ENCODE measurements at places on chromosomes 1 and 21.

DNA sequence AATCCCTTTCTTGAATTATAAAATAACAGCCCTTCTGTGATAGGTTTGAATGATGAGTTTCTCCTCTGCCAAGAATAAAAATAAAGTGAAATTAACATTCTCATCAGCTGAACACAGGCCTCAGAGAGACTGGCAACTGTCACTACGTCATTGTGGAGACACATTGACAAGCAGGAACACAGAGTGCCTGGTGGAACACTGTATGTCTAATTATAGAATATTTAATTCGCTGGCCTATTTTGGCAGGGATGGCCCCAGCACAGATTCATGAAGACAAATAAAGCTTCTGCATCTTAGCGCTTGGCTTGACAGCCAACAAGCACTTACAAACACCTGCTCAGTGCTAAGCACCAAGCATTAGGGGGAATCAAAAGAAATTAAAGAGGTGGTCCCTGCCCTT is 52.0 kb upstream of the SMYD2 start:
- no peak for DNase-seq

GRCh38 chr1:71438626-71439025 is 357.8 kb upstream of the ZRANB2 start:
- DNase-seq = no peak

GRCh38 chr21:27320868-27321267 is 354.0 kb upstream of the ADAMTS5 start:
- DNase-seq = no peak

GRCh38 chr21:27418346-27418745 is 451.5 kb upstream of the ADAMTS5 start:
- peak; percentile 49 for DNase-seq

DNA sequence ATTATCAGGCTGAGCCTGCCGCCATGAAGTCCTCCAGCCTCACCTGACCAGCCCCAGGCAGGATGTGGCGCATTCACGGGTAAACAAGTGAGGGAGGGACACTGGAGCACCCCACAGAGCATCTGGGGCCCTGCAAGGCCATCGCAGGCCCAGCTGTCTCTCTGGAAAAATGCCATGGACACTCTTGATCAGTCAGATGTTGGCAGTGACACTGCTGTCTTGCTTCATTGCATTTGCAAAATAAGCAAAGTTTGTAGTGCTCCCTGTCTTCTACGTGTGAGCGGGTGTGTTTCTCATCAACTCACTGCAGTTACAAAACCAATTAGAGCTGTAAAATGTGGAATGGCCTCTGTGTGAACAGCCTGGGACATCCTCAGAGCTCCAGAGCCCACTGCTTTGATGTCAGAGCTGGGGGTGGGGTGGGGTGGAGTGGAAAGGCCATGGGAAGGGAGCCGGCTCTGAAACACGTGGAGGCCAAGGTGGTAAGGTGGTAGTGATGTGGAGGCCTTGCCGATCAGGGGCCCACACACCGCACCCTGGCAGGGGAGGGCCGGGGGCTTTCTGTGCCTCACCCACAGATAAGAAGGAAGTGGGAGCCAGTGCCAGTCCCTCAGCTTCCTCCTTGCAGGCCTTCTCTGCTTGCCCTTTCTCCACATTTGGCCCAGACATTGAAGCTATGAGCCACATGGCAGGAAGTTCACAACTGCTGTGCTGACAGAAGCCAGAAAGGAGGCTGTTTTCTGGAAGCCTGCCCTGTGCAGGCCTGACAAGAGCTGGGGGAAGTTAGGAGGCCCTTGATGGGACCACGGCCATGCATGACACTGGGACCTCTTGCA is 254.9 kb downstream of the RHOU start:
- DNase-seq = peak; percentile 18

DNA sequence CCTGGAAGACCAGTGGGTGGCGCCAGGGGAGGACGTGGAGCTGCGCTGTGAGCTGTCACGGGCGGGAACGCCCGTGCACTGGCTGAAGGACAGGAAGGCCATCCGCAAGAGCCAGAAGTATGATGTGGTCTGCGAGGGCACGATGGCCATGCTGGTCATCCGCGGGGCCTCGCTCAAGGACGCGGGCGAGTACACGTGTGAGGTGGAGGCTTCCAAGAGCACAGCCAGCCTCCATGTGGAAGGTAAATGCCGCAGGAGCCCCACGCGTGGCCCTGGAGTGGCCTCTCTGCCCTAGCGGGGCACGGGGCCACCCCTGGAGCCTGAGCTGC is 75.2 kb downstream of the OBSCN start:
- no peak for DNase-seq

DNA sequence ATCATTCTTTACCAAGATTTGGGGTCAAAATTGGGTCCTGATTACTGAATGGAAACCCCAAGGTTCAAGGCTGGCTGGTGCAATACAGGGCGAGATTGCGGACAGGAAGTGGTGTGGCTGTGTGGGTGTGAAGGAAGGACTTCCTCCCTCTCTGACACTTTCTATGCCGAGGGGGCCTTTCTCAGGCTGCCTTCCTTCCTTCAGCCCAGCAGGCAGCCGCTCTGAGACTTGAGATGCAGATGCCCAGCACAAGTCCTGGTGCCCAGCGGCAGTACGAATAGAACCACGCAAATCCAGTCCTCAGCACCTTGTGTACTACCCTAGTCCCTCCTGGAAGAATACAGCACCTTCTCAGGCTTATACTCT is 16.3 kb downstream of the BATF3 start:
- DNase-seq = no peak

DNA sequence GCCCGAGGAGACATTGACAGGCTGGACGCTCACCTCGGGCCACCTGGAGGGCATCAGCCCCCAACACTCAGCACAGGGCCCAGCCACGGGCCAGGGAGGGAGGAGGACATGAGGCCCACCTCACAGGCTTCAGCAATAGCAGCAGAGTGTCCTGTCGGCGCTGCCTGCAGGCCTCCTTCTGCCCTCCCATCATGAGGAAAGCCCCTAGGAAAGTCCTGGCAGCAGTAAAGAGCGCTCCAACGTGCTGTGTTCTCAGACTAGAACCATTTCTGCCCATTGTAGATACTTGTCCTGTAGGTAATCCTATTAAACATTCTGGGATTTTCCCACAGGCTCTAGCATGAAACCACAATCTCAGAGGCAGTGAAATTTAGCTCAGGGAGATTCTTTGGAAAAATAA is 62.0 kb upstream of the GALNT2 start:
- DNase-seq = no peak

DNA sequence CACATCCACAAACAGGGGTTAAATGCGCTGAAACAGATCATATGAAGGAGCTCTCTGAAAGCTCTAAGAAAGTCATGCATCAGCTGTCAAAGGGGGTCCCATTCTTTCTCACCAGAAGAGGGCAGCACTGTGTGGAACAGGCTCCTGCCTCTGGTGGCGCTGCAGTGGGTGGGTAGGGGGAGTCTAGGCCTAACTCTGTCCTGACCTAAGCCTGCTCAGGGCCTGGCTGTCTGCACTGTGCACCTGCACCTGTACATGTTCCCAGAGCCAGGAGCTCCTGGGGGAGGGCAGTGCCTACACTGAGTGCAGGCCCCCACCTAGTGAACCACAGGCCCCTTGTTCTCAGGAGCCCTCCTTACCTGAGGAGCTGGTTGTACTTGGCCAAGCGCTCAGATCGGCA is 16.0 kb downstream of the ENO1 start:
- peak; percentile 29 for DNase-seq

- peak; percentile 35 for DNase-seq
Observed at GRCh38 chr1:68049941-68050878, at the start of gene DIRAS3. DIRAS3 (minus strand) TSS chr1:68050627; CDS start chr1:68047297, 3,330 bp downstream.

DNA sequence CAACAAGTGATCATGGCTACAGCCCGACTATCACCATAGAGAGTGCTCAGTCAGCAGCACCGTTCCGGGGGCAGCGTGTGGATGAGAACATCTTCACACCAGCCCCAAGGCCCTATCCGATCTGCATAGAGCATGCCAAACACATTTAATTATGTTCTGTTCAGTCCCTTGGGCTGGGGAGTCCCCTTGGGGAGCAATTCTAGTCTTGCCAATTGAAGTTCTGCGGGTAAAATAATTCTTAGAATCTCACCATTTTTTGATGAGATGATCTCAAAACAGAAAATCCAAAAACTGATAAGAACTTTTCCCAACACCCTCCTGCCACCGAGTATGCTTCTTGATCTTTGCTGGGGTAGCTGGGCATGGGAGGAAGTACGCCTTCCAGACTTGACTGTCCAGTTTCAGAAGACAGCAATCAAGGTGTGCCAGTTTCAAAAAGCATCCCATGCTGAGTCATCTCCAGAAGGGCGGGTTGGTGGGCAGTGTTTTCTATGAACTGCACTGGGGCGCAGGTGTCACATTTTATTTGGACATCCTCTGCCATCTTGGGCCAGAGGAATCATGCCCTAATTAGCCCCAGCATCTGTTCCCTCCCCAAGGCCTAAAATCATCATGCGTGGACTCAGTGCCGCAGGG is 20.8 kb upstream of the PTPRF start:
- no peak for DNase-seq

DNA sequence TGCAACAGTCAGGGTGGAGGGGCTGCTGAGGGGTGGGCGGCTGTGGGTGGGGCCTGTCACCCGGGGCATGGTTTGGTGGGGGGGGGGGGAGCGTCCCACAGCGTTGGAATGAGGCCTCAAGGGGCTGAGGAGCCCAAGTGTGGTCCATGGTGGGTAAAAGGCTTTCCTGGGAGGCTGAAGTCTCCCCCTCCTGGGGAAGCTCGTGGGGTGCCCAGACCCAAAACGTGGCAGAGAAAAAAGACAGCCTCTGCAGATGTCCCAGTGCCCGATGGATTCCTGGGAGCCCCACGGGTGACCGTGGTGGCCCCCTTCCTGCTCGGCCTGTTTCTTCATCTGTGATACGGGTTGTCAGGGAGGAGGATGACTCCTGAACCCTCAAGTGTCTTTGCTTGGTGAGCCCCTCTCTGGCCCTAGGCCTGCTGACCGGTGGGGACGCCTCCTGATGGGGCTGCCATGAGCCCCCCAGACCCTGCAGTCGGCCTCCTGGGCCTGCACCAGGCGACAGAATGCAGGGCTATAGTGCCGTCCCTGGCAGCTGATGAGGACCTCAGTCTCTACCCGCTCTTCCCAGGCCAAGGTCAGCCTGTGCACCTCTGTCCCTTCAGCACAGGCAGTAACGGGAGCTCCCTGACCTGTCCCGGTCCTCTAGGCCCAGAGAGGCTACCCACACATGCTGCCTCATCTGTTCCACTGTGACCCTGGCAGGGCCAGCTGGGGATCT is 1.1 kb downstream of the OBSCN start:
- no peak for DNase-seq

- peak; percentile 86 for DNase-seq
Observed at GRCh38 chr1:198220428-198220827, 63.6 kb downstream of the NEK7 start.

DNA sequence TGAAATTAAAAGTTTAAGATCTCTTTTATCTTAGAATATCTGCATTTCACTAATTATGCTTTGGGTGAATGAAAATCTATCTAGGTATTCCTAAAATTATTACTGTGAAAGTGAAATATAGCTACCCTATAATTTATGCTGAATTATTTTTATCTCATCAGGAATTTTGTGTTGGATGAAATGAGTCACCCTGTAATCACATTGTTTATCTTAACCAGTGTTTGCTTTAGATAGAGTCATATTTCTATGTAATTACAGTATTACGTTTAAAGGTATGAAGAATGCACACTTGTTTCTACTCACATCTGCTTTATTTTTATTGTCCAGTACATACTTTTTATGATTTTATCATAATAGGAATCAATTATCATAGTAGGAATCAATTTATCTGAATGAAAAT is 249.2 kb downstream of the NCAM2 start:
- no peak for DNase-seq

DNA sequence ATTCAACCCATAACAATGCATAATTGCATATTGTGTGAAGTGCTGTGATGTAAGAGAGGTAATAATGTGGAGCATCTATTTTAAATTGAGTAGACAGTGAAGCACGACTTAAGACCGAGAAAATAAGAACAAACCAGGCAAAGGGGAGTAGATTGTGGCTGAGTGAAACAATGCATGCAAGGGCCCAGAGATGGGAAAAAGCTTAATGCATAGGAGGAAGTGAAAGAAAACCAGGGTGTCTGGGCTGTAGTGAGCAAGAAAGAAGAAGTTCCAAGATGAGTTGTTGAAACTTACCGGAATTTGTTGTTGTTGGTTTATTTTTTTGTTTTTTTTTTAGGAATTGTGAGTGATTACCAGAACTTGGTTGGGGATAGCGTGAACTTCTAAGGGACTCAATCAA is 104.7 kb downstream of the SNX7 start:
- no peak for DNase-seq

DNA sequence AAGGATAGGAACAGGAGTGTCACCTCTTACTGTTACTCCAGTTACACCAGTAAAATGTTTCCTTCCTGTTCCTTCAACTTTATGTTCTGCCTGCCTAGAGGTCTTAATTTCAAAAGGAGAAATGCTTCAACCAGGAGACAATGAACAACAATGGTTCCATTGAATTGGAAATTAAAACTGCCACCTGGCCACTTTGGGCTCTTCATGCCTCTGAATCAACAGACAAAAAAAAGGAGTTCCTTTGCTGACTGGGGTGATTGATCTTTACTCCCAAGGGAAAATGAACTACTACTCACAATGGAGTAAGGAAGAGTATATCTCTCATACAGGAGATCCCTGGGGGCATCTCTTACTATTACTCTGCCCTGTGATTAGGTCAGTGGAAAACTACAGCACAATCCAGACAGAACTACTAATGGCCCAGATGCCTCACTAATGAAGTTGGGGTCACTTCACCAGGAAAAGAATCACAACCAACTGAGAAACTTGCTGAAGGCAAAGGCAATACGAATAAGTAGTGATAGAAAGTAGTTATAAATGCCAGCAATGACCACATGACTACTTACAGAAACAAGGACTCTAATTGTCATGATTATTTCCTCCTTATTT is 76.6 kb upstream of the PRDX6 start:
- no peak for DNase-seq

DNA sequence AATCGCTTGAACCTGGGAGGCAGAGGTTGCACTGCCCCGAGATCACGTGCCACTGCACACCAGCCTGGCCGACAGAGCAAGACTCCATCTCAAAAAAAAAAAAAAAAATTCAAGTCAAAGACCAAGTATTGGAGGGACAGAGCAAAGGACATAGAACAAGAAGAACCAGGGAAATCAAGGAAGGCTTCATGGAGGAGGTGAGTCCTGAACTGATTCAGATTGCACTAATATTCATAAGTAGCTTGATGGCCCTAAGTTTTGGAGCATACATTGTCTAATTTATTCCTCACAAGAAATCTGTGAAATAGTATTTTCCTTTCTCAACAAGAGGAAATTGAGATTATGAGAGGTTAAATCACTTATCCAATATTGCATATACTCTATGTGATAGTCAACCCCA is 3.9 kb upstream of the PRR9 start:
- no peak for DNase-seq

DNA sequence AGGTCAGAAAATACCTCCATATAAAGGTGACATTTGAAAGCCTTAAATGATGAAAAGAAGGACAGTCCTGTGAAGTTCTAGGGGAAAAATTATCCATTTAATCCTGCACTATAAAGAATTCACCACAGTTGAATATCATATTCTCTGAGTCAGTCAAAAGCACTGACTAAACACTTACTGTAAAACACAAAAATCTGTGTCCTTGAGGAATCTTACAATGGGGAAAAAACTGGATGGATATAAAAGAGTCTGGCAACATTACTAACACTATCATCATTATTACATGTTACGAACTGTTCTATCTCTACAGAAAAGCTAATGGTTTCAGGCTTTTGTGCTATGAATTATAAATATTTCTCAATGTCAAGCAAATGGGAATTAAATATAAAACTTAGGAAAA is 42.4 kb upstream of the HP1BP3 start:
- DNase-seq = no peak
